CD4-positive, alpha-beta T cell treated with Interferon gamma for 1 hour (primary cell): ENCODE measurements at places on chromosomes 13 and 19.

DNA sequence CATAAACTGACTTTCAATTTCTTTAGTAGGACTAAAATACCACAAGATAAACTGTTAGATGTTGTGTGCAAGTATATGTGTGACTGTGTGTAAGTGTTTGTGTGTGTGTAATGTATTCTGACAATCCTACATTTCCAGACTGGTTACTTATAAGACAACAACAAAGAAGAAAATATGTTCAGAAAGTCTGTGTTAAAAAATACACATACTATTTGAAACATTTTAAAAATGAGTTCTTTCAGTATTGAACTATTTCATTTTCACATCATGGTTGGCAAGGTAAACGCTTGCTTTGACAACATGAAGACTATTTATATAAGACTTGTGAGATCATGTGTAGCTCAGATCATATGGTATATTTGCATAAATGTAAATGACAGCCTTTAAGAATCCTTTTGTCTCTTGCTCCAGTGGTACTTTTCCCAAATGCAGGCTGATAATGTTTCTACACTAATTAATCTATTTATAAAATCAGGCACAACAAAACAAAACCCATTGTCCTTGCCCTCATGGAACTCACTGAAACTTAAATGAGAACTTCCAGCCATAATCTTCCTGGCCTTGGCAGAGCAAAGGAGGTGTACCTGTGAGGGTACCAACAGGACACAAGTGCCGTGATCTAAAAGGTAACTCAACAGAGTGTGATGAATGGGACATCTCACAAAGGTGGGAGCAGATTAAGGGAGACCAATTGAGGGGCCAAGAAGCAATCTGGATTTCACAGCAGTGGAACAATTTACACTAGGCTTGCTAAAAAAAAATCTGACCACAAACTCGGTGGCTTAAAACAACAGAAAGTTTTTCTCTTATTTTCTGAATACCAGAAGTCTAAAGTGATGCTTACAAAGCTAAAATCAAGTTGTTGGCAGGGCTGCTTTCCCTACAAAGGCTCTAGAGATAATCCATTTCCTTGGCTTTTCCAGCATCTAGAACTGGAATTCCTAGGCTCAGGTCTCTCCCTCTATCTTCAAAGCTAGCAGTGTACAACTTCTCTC is 349.0 kb downstream of the TBC1D4 start:
- DNase-seq, result no peak

GRCh38 chr13:113411216-113412023 is 41.9 kb downstream of the ADPRHL1 start:
- DNase-seq, result no peak

- DNase-seq, result no peak
Observed at GRCh38 chr13:81305928-81306327, 965.0 kb upstream of the SPRY2 start.

DNA sequence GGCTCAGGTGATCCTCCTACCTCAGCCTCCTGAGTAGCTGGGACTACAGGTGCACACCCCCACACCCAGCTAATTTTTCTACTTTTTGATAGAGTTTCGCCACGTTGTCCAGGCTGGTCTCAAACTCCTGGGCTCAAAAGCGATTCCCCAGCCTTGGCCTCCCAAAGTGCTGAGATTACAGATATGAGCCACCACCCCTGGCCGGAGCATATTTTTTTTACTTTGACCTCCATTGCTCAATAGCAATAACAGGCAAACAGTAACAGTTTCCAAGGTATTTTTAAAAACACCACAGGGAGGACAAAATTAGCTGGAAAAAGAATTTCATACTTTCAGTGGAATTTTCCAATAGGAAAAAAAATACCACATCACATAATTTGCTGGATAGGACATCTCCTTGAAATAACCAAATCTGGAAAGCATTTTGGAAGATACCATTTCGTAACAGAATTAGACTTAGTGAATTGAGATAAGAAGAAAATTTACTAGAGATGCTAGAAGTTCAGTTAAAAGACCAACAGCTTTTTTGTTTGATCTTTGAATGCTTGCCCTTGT is 5.2 kb downstream of the DUXA start:
- DNase-seq, result no peak

DNA sequence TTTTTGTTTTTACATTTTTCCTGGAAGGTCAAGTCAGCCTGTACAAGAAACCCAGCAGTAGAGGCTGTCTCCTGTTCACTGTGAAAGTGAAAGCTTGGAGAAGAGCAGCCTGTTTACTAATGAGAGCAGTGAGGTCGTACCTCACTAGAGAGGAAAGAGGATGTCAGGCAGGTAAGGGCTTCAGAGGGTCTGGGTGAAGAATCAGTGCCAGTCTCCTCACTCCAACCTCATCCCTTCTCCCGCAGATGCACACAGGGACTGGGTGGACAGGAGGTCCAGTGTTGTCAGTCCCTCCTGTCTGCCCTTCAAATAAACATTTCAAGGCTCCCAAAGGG is 462.5 kb downstream of the KLF5 start:
- DNase-seq, result no peak

DNA sequence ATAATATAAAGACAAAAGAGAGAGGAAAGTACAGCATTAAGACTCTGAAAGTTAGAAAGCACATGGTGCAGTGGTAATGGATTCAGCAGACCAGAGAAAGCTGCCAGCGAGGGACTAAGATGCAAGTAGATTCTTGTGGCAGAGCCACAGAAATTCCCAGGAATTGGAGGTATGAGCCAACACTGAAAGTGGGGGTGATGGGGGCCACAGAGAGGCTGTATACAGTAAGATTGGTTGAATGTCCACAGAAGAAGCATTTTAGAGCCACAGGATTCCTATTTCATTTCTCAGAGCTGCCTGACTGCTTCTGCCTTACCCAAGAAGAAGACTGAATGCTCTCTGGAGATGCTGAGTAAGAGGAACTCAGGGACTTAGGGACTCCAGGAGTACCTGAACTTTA is 295.0 kb downstream of the LMO7 start:
- DNase-seq, result no peak

DNA sequence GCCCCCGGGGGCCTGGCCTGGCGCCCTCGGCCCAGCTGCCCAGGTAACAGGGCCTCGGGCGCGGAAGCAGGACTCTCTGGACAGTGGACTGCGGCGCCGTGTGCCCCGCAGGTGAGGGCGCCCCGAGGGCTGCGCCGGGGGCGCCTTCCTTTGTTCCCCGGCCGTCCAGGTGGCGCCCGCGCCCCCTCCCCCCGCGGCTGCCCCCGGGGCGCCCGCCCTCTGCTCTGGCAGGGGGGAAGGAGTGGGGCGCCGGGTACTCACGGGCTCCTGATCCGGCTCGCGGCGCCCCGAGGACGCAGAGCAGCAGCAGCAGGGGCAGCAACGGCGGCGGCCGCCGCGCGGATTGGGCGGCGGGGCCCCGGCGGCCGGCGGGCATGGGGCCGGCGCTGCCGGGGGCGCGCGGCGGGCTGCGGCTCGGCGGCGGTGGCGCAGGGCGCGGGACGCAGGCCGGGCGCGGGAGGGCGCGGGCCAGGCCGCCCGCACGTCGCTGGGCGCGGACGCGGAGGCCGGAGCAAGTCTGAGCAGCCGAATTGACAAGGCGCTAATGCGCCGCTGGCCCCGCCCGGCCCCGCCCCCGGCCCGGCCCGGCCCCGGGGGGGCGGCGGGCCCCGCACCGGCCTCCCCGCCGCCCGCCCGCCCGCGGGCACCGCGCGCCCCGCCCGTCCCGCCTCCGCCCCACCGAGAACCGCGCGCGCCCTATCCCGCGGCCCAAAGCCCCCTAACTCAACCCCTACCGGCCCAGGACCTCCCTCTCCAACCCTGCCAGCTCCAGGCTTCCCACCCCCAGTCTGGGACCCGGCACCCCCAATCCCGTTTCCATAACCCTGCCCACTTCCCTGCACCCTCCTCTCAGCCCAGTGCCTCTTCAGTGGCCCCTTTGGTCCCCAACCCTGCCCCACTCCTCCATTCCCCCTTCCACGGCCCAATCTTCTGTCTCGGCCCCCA is at the start of gene CRLF1:
CRLF1 (minus strand) TSS at position 519 of the 945 bp plus-strand sequence; CDS start at position 376, 143 bp downstream.
- DNase-seq, result no peak

DNA sequence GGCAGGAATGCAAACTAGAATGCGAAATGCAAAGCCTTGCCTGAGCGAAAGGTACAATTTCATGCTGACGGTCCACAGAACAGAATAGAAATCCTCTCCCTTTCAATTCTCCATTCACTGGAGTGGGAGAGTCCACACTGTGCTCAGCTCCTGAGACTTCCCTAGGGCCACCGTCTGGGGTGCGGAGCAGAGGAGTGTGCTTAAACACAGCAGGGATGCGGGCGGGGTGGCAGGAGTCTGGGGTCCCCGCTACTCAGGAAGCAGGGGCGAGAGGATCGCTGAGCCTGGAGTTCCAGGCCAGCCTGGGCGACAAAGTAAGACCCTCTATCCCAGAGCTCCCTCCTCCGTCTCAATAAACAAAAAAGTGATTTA is 552 bp upstream of the ZNF816 start:
- DNase-seq, result no peak
